Activated CD8-positive, alpha-beta memory T cell treated with anti-CD3 and anti-CD28 coated beads for 1 hour (primary cell): ENCODE measurements at places on chromosomes 3 and 15.

DNA sequence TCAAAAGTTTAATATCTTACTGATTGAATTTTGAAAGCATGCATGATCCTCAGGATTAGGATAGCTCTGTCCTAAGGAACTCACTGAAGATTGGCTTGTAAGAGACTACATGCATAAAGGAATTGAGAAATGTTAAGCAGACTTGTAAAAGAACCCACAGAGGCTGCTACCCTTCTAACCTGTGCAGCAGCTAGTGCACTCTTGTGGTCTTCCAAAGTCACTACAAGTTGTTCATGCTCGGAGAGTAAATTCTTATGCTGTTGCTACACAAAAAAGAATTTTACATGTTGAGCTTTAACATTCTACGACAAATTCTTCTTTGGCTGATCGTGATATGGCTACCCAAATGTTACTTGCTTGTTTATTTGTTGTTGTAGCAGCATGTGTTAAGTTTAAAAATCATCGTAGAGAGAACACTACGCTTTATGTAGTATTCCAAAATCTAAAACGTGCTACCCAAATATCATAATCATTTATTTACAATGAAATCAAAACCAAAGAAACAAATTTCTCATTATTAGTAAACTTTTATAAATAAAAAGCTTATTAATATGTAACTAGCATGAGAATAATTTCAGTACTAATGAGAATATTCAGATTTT, 55.0 kb downstream of the GOLIM4 start:
- no peak for DNase-seq

- no peak for DNase-seq
Measured at GRCh38 chr15:95492388-95493070, 838.0 kb upstream of the NR2F2 start.

DNA sequence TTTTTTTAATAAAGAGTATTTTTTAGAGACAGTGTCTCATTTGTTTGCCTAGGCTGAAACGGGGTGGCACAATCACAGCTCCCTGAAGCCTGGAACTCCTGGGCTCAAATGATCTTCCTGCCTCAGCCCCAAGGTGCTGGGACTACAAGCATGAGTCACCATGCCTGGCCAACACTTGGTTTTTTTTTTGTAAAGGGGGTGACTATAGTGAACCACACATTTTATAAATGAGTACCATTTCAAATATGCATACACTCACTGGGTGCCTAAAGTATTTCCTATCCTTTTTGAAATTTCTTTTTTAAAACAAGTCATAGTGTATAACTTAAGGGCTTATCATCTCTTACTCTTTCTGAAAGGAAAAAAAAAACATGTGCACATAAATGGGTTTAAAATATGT, 325.2 kb upstream of the MEIS2 start:
- no peak for DNase-seq

DNA sequence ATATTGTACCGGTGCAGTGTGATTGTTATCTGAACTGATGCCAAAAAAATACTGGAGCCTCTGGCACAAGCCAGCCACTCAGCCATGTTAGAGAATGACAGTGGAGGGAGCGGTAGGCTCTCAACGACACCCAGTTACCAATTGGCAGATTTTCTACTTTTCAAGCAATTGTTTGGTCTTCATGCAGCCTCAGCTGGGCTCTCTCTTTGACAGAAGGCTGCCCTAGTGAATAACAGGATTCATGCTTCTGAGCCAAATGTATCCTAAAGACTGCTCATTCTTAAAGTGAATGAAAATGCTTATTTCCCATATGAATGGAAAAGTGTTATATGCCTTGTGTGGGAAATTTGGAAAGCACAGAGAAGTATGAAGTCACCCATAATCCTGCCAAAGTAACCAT, 261.2 kb upstream of the TRIM42 start:
- DNase-seq: no peak

DNA sequence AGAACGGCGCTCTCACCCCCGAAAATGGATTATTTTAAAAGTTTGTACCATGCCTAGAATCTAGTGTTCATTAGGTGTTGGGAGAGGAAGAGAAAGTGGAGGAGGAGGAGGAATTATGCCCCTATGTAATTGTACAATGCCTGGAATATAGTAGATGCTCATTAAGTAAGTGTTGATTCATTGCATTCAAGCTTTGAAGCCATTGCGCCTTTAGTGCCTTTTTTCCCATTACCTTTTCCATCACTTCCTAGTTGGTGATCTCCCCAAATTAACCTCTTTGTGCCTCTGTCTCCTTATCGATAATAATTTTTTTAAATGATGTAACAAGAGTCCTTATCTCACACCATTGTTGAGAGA, 220.7 kb upstream of the PRICKLE2 start:
- no peak for DNase-seq
